Activated naive CD4-positive, alpha-beta T cell treated with anti-CD3 and anti-CD28 coated beads, Interleukin-2, amount 10 ng/mL, durations not matched to agents 7 days and 5 days (primary cell): ENCODE measurements at places on chromosomes 3 and 15.

GRCh38 chr3:143830063-143830462 lies 18.2 kb downstream of the SLC9A9 start:
- DNase-seq = no peak

GRCh38 chr3:127823426-127823857 lies 1.1 kb upstream of the MGLL start:
- no peak for DNase-seq

DNA sequence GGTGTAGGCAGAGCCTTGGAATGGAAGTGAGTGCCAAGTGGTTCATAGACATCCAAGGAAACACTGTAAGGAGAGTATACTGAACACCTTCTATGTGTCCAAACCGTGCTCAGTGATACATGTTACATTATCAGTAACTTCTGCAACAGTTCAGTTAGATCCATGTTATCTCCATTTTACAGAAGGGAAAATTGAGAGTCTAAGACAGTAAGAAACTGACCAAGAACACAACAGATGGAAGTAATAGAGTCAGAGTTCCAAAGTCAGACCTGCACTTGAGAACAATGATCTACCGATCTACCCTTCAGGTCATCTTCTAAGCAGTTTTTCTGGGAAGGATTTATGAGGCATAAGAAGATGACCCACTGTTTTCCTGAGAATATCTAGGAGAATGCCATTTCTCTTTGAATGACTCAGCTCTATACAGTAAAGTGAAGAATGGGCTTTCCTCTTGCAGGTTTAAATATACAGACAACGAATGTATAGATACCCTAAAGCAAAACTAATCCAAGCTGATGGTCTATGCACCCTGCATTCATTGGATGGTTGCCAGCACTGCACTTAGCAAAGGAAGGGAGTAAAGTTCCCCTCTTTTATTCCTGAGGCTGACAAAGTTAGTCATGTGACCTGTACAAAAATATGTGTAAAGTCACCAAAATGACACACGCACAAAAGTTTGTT lies 604.1 kb upstream of the MDFIC2 start:
- DNase-seq = no peak

- no peak for DNase-seq
These were observed 427.0 kb upstream of the RARB start for GRCh38 chr3:25000971-25001591.

DNA sequence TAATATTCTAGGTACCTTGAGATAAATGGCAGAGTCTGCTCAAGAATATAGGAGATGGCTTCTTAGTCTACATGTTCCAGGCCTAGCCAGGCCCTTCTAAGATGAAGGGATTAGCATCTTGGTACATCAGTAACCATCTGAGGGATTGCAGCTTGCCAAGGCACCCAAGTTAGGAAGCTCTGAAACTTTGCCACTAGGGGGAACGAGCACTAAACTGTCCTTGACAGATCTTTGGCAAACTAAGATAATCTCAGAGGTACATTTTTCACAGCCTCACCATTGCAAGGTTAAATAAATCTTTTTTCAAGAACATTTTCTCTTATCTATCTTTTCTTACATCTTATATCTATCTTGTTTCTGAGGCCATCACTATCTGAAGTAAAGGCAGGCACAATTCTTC lies 351.2 kb downstream of the RAP2B start:
- DNase-seq = peak; percentile 30

- no peak for DNase-seq
These were observed 227.7 kb downstream of the TLE3 start for GRCh38 chr15:69869881-69870505.

GRCh38 chr15:31459400-31459748 lies 132.7 kb downstream of the KLF13 start:
- DNase-seq = no peak

- no peak for DNase-seq
These were observed 58.8 kb downstream of the BTD start for GRCh38 chr3:15660055-15660935.

DNA sequence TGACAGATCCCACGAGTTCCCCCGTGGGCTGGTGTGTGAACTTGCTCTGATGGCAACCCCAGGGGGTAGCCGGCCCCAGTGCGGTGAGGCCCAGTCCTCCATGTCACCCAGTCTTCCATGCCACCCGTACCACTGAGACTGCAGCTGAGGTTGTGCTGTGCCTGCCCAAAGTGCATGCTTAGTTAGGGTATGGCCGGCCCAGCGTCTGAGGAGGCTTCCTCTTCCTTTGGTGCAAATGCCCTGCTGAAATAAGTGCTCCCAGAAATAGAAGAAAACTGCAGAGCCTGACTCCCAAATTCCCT lies 31.5 kb downstream of the MGLL start:
- no peak for DNase-seq

DNA sequence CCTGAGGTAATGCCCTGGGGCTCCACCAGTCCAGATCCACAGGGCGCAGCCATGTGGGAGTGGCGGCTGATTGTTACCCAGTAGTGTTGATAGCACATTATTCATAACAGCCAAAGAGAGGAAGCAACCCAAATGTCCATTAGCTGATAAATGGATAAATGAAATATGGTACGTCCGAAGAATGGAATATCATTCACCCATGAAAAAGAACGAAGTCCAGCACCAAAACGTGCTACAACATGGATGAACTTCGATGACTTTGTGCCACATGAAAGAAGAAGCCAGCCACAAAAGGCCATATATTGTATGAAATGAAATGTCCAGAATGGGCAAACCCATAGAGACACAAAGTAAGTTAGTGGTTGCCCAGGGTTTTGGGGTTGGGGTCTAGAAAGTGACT lies 6.4 kb downstream of the SMAD6 start:
- DNase-seq = no peak

GRCh38 chr3:113532698-113533533 lies 561 bp downstream of the SIDT1 start:
- peak; percentile 61 for DNase-seq

DNA sequence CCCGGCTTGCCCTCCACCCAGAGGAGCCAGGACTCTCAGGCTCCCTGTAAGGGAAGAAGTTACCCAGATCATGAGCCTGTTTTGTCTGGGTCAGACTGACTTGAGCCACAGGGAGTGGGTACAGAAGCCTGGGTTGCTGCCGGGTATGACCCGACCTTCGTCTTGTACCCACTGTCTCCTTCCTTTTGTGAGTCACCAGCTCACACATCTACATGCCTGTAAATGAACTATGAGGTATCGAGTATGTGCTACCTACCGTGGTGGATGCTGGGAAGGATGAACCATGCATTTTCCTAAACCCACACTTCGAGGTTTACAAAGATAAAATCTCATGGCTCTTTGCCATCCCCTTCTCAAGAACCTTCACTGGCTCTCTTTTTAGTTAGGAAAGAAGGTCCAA lies 56.9 kb downstream of the CACNA1D start:
- no peak for DNase-seq
